ENCODE measurements at places on chromosomes 7 and 10.

DNA sequence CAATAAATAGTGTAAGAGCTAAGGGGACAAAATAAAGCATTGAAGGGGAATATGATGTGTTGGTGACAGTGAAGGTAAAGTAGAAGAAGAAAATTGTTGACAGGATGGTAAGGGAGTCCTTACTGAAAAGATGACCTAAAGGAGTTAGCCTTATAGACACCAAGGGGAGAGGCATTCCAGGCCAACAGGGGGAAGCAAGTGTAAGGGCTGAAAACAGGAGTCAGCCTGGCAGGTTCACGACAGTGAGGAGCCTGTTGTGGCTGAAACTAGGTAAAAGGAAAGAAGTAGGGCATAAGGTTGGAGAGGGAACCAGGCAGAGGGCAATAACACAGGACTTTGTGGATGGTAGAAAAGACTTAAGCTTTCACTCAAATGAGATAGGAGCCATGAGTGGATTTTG, 34.0 kb downstream of the PNLIPRP3 start:
- no peak for DNase-seq

GRCh38 chr10:33334805-33335550, 511 bp upstream of the NRP1 start:
- DNase-seq = no peak

DNA sequence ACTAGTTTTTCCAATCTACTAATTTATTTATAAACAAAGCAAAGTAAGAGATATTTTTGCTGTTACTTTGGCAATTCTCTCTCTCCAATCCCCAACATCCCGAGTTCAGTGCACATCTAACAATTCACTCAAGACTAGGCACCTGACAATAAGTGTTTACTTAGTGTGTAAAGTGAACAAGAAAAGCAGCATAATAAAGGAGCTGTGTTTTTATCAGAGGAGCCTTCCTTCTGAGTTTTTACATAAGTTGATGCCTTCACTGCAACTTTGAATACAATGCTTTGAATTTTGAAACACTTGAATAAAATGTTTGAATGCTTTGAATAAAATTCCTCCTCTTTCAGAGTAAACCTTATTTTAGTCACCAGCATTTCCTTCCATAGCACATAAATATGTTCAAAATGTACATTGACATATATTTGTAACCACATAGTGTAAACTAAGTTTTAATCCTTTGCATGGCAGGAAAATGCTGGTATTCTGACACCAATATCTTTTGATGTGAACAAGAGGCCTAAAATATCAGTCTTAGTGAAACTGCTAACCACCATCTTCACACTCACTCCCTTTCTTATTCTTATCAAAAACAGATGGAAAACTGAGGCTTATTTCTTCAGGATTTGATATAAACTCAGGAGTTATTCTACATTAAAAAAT, 11.4 kb downstream of the PDK4 start:
- no peak for DNase-seq

GRCh38 chr7:107658467-107658866, 2.2 kb upstream of the SLC26A4 start:
- no peak for DNase-seq

- DNase-seq = no peak
These were observed 20.5 kb upstream of the INPP5A start for GRCh38 chr10:132516771-132517725.

DNA sequence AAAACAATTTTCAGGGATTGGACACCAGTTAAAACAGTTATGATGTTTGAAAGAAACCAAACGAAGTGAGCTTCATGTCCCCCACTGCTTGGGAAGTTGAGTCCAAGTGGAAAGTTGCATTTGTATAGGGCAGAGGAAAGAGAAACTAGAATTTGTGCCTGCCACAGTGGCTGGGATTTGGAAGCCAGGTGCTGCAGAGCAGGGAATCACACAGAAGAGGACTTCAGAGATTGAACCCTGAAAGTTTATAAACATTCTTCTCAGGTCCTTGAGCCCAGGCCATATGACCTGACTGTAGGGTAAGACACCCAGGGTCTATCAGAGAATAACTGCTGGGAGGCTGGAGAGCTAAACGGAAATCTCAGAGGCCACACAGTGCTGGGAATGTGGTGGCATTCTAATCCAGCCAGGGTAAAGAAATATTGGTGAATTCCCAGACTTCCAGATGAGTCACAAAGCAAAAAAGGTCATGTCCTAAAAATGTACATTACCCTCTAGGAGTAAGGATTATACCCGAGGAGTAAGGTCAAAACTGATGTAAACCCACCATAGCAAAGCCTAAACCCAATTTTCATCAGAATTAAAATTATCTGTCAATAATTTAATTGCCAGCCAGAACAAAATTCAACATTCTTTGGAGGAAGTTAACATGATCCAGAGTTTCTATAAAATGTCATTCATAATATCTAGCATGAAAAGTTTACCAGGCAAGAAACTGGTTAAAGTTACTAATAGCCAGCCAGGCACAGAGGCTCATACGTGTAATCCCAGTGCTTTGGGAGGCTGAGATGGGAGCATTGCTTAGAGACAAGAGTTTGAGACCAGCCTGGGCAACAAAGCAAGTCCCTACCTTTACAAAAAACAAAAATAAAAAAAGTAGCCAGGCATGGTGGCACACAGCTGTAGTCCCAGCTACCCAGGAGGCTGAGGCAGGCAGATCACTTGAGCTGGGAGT, 31.2 kb downstream of the TOMM7 start:
- no peak for DNase-seq

- DNase-seq = no peak
These were observed 95.7 kb downstream of the CDK6 start for GRCh38 chr7:92740700-92741126.

GRCh38 chr7:55567571-55567970, 4.7 kb downstream of the VOPP1 start:
- no peak for DNase-seq

- no peak for DNase-seq
These were observed 159.6 kb downstream of the PARD3 start for GRCh38 chr10:34655286-34656170.

GRCh38 chr7:69775231-69775771, 177.0 kb downstream of the AUTS2 start:
- DNase-seq = no peak

- no peak for DNase-seq
These were observed 1.5 kb upstream of the JAZF1 start for GRCh38 chr7:28182071-28182471.

GRCh38 chr10:123359539-123359938, 205.3 kb downstream of the BUB3 start:
- DNase-seq = no peak

- DNase-seq = no peak
These were observed 67.0 kb downstream of the ATE1 start for GRCh38 chr10:121860810-121861209.

GRCh38 chr7:139620676-139621344, 97.3 kb downstream of the CLEC2L start:
- DNase-seq = no peak

DNA sequence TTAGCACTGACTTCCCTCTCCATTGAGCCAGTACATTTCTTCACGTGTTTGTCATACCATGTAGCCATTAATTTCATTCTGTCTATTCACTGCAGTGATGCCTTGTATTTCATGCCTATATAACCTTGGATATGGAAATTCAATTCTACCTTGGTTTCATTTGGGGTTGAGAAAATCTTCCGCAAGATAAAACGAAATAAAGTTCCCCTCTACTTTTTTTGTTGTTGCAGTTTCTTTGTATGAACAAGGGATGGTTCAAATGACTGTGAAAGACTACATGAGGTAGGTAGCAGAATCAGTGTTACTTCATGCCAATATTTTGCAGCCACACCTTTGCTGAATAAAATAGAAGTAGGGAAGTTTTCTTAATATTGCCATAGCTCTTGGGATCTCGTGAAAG, 55.6 kb downstream of the ITPRID1 start:
- no peak for DNase-seq

DNA sequence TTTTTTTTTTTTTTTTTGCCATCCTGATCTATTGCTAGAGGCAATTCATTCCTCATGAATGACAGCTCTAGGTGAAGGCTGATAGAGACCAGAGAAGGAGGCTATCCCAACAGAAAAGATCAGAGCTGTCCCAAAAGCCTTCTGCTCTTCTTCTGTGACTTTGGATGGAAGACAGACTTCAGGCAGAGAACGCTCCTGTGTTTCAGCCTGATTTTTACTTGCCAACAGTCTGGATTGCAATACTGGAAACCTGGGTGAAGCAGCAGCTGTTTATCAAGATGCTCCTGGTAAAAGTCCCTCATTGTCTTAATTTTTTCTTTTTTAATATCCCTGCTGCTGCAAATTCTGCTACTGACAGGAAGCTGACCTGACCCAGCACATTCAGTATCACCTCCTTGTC, 219.5 kb downstream of the CCDC3 start:
- no peak for DNase-seq

- DNase-seq = no peak
These were observed 40.7 kb upstream of the SPDYE3 start for GRCh38 chr7:100266576-100267354.

DNA sequence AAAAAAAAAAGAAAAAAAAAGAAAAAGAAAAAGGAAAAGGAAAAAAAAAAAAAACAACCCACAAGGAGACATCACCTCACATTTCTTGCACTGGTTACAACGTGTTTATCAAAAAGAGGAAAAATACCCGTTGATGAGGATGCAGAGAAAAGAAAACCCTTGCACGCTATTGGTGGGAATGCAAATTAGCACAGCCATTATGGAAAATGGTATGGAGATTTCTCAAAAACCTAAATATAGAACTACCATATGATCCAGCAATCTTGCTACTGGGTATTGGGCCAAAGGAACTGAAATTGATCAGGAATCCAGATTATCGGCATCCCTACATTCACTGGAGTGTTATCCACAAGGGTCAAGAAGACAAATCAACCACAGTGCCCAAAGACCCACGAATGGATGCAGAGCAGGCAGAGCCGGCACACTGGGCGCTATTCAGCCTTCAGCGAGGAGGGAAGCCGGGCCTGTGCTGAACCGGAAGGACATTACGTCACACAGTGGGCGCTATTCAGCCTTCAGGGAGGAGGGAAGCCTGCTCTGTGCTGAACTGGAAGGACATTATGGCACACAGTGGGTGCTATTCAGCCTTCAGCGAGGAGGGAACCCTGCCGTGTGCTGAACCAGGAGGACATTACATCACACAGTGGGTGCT, 258.7 kb downstream of the ZMYND11 start:
- DNase-seq = no peak

- DNase-seq = no peak
These were observed 238.9 kb downstream of the CACNA2D1 start for GRCh38 chr7:82204694-82205093.

GRCh38 chr10:88187472-88187871, 324.0 kb downstream of the PTEN start:
- no peak for DNase-seq

DNA sequence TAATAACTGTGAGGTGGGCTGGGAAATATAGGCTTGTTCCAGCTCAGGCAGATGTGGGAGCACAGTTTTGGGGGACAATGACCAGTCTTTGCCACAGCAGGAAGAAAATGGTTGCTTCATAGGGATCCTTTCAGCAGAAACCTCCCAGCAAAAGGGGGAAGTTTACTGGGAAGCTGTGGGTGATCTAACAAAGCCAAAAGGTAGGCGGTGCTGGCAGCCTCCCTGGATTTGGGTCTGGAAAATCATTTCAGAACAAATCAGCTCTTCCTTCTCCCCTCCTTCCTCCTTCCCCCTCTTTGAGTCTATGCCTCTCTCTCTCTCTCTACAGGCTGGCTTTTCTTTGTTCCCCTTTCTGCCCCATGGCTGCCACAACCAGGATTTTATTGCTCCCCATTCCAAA, 16.2 kb downstream of the RPS24 start:
- DNase-seq = no peak
